Purkinje cell (primary cell): ENCODE measurements at places on chromosomes 11 and 22. TPM values are rescaled to one million over a fixed set of nuclear protein-coding genes. Genes with fewer than 3 reads are reported as not detected.

AIP gene
- polyA plus RNA-seq: 33.2 and 34.2 TPM in 2 replicates

LUZP2 gene
- 1.2 and 5.1 TPM in 2 replicates for polyA plus RNA-seq

MPEG1 gene
- polyA plus RNA-seq: not detected in 2 replicates

OR52N4 gene
- polyA plus RNA-seq: not detected in 2 replicates

C2CD3 gene
- polyA plus RNA-seq: 5.3 and 6.6 TPM in 2 replicates

MB gene
- polyA plus RNA-seq: not detected in 2 replicates

PNPLA5 gene
- polyA plus RNA-seq: not detected in 2 replicates
